Smooth muscle cell of the umbilical artery (primary cell): ENCODE measurements at places on chromosomes 7 and 10. TPM values are rescaled to one million over a fixed set of nuclear protein-coding genes. Genes with fewer than 3 reads are reported as not detected.

LRWD1 gene
- 21.1 and 26.9 TPM in 2 replicates for total RNA-seq

TIMM23 gene
- 65.6 and 74.2 TPM in 2 replicates for total RNA-seq

MAT1A gene
- total RNA-seq = not detected in 2 replicates

COL28A1 gene
- 0.32 TPM in 1 of 2 replicates, not detected in the other for total RNA-seq

PSMC2 gene
- total RNA-seq = 256 and 287 TPM in 2 replicates

SPDYE5 gene
- not detected in 2 replicates for total RNA-seq

OR6V1 gene
- total RNA-seq = not detected in 2 replicates

CD36 gene
- 1.2 TPM in 2 replicates for total RNA-seq

ATXN7L1 gene
- 3.9 and 7.2 TPM in 2 replicates for total RNA-seq

KMT2C gene
- 29.4 and 43.4 TPM in 2 replicates for total RNA-seq

TMEM225B gene
- 0.89 TPM in 1 of 2 replicates, not detected in the other for total RNA-seq

GNA12 gene
- 43.1 and 96.7 TPM in 2 replicates for total RNA-seq

COL17A1 gene
- 0.30 and 3.1 TPM in 2 replicates for total RNA-seq

DENND2A gene
- under 0.01 and 0.05 TPM in 2 replicates for total RNA-seq

DDX56 gene
- 39.8 and 48.2 TPM in 2 replicates for total RNA-seq

TRIM73 gene
- 0.59 and 0.74 TPM in 2 replicates for total RNA-seq

MLXIPL gene
- total RNA-seq = not detected in 2 replicates

CLDN3 gene
- total RNA-seq = not detected in 2 replicates

PAX4 gene
- not detected in 2 replicates for total RNA-seq

MBL2 gene
- total RNA-seq = not detected in 2 replicates

NPTX2 gene
- 0.69 and 1.5 TPM in 2 replicates for total RNA-seq

BAG3 gene
- 12.2 and 25.2 TPM in 2 replicates for total RNA-seq

GPR146 gene
- total RNA-seq = 3.8 and 7.7 TPM in 2 replicates

PAPOLB gene
- total RNA-seq = 0.05 TPM in 1 of 2 replicates, not detected in the other

BTBD16 gene
- not detected in 2 replicates for total RNA-seq
